CD4-positive, CD25-positive, alpha-beta regulatory T cell (primary cell): ENCODE measurements at places on chromosomes 16 and 17.
A peak's percentile ranks its signal among the peaks of the same experiment; 100 is the strongest.

GRCh38 chr16:86156155-86156554, 257.2 kb downstream of the IRF8 start:
- peaks cover 2% of the 10 kb centered on the region for H3K27me3 ChIP-seq
- H3K27ac ChIP-seq = no peak overlapping the region
- H3K36me3 ChIP-seq = no peaks in the 10 kb centered on the region
- no peak for DNase-seq
- H3K4me1 ChIP-seq = no peaks in the 10 kb centered on the region
- H3K4me3 ChIP-seq = no peak overlapping the region

DNA sequence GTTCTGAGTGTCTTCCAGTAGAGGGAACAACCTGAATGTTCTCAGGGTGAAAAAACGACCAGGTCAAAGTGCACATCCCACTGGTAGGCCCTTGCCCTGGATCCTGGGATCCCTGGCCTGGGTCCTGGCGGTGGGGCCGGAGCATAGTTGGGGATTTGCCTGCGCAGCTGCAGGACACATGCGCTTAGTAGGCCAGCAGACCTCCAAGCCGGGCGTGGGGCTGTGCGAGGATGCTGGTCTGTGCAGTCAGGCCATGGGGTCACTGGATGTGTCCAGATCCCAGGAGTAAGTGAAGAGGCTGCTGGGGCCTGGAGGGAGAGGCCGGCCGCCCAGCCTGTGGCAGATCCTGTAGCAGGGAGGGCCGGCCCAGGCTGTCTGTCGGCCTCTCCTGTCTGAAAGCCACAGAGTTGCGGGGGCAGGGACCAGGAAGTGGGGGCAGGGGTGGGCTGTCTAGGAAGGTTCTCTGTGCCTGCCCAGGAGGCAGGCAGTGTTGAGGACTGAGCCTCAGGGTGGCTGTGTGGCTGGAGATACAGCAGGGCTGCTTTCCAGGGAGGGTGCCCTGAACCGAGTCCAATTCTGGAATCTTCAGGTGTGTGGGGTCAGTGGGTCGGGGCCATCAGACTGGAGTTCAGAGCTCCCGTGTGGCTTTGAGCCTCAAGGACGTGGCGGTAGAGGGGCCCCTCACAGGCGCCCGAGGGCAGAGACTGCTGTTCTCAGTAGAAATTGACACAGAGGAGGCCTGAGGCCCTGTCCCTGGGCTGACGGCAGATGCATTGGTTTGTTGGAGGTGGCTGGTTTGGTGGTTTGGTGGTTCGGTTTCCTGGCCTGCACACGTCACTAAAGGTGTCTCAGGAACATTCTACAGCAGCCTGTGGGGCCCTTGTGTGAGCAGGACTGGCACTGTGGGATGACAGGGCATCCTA, 17.2 kb upstream of the NUDT16L1 start:
- peak; percentile 83 for DNase-seq

- no peak overlapping the region for H3K27ac ChIP-seq
- H3K4me1 ChIP-seq = peaks cover 27% of the 10 kb centered on the region
- no peak for DNase-seq
- H3K4me3 ChIP-seq = no peak overlapping the region
- H3K27me3 ChIP-seq = no peaks in the 10 kb centered on the region
These were observed 2.3 kb upstream of the IL4R start for GRCh38 chr16:27311448-27311830.

- DNase-seq = no peak
- no peak overlapping the region for H3K4me3 ChIP-seq
These were observed 72.1 kb upstream of the GNG13 start for GRCh38 chr16:872436-873242.

DNA sequence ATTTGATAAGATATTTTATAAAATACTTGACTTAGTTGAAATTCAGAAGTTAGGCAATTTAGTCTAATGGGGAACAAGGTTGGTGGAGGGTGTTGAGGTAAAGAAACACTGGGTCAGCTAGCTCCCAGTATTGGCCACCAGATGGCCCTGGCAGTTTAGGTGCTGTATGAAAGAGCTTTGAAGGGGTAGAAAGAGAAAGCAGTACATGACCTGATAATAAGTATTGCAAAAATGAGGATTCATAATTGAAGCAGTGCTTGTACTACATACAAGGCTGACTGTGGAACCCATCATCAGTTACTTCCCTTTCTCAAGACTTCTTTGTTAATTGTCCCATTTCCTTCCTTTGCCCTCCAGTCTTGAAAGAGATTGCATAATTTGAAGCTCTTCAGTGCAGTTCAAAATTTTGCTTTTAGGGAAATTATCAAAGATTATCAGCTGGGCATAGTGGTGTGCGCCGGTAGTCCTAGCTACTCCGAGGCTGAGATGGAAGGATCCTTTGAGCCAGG, 29.4 kb downstream of the TANC2 start:
- no peak for DNase-seq
- no peaks in the 10 kb centered on the region for H3K4me1 ChIP-seq
- H3K4me3 ChIP-seq = no peak overlapping the region

DNA sequence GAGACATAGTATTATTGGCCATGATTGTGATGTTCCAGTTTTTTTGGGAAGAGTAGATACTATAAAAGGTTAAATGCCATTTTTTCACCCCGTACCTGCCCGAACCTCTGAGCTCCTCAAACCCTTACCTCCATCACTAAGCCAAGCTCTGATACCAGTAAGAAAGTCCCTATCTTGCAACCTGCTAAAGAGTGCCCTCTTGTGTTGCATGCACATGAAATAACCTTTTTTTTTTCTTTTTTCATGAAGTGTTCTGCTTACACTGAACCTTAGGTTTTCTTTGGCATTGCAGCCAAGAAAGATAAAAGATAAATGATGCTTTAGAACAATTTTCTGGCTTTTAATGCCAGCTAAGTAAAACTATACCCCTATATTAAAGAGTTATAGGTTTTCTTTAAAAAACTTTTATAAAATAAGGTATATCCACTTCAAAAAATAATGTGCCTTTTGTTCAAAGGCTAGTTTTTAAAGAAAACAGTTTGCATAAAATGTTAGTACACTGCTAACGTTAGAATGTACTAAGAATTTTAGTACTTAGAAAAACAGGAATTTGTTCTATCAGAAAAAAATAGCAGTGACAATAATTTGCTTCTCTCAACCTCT, 295.3 kb upstream of the PMFBP1 start:
- no peaks in the 10 kb centered on the region for H3K4me1 ChIP-seq
- H3K4me3 ChIP-seq = no peak overlapping the region
- peak; percentile 48 for DNase-seq
- no peak overlapping the region for H3K27ac ChIP-seq

GRCh38 chr16:56108056-56108471, 83.2 kb upstream of the GNAO1 start:
- no peaks in the 10 kb centered on the region for H3K4me1 ChIP-seq
- H3K4me3 ChIP-seq = no peak overlapping the region
- no peak overlapping the region for H3K27ac ChIP-seq
- H3K36me3 ChIP-seq = no peaks in the 10 kb centered on the region

DNA sequence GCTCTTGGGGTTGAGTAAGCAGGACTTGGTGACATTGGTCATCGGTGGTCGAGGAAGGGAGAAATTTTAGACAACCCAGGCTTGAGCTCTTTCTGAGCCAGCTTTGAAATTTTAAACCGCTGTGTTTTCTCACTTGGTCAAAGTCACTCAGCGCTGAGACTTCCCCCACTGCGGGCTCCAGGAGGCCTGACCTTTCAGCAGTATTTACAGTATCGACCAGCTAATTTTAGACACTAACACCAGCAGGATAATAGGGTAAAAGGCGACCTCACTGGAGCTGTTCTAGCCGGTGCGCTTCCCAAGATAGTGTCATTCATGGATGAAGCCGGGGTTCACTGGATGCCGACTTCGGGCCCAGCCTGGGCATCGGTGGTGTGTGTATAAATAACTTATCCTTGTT, 29.7 kb upstream of the WSCD1 start:
- H3K4me3 ChIP-seq = no peak overlapping the region
- DNase-seq = no peak
- H3K4me1 ChIP-seq = no peaks in the 10 kb centered on the region
- H3K27me3 ChIP-seq = no peaks in the 10 kb centered on the region
- H3K36me3 ChIP-seq = no peaks in the 10 kb centered on the region
- no peak overlapping the region for H3K27ac ChIP-seq

- no peak for DNase-seq
- H3K27ac ChIP-seq = no peak overlapping the region
- no peaks in the 10 kb centered on the region for H3K27me3 ChIP-seq
- H3K4me3 ChIP-seq = no peak overlapping the region
- no peaks in the 10 kb centered on the region for H3K4me1 ChIP-seq
These were observed 90.6 kb downstream of the CACNG3 start for GRCh38 chr16:24346734-24347133.

DNA sequence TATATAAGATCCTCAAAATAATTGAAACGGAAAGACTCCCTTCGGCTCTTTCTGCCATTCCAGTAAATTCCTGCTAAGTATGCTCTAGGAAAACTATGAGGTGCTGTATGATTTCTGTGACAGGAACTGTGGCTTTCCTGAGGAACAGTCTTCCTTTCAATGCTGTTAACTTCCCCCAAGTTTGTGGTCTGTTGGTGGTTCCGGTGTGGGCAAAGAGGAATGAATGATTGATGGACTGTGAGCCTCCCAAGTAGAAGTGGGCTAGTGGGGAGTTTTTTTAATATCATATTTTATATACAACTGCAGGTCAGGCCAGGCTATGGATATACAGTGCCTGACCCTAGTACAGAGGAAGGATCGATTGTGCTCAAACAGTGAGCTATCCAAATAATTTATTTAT, 560.7 kb upstream of the RBFOX1 start:
- no peaks in the 10 kb centered on the region for H3K36me3 ChIP-seq
- H3K27ac ChIP-seq = no peak overlapping the region
- no peak for DNase-seq
- no peak overlapping the region for H3K4me3 ChIP-seq
- H3K27me3 ChIP-seq = no peaks in the 10 kb centered on the region
- no peaks in the 10 kb centered on the region for H3K4me1 ChIP-seq

- H3K4me1 ChIP-seq = no peaks in the 10 kb centered on the region
- H3K27ac ChIP-seq = no peak overlapping the region
- H3K27me3 ChIP-seq = peaks cover 10% of the 10 kb centered on the region
- H3K4me3 ChIP-seq = no peak overlapping the region
These were observed 46.4 kb downstream of the SLC47A1 start for GRCh38 chr17:19579867-19580565.

GRCh38 chr16:46713634-46714033, 24.2 kb downstream of the ORC6 start:
- H3K4me3 ChIP-seq = no peak overlapping the region
- H3K27ac ChIP-seq = no peak overlapping the region
- no peaks in the 10 kb centered on the region for H3K36me3 ChIP-seq
- no peaks in the 10 kb centered on the region for H3K27me3 ChIP-seq
- DNase-seq = no peak

DNA sequence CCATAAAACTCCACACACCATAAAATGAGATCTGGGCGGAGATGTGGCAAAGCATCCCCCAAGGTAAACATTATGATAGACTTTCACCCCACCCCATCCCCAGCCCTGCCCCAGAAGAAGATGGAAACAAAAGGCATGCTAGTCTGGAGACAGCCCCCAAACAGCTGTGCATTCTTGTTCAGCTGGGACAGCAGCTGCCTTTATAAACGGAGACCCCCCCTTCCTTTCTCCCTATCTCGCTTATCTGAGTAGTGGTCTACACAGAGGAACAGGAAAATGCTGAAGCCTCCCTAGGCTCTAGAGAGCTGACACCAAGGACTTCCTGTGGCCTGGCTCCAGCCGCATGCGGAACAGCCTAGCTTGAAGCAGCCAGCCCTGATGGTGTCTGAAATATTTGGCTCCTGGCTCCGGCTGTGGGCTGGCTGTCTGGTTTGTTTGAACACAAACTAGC, 190.3 kb upstream of the ANKFN1 start:
- DNase-seq = no peak
- no peaks in the 10 kb centered on the region for H3K27me3 ChIP-seq
- no peak overlapping the region for H3K27ac ChIP-seq
- no peaks in the 10 kb centered on the region for H3K4me1 ChIP-seq
- H3K4me3 ChIP-seq = no peak overlapping the region

DNA sequence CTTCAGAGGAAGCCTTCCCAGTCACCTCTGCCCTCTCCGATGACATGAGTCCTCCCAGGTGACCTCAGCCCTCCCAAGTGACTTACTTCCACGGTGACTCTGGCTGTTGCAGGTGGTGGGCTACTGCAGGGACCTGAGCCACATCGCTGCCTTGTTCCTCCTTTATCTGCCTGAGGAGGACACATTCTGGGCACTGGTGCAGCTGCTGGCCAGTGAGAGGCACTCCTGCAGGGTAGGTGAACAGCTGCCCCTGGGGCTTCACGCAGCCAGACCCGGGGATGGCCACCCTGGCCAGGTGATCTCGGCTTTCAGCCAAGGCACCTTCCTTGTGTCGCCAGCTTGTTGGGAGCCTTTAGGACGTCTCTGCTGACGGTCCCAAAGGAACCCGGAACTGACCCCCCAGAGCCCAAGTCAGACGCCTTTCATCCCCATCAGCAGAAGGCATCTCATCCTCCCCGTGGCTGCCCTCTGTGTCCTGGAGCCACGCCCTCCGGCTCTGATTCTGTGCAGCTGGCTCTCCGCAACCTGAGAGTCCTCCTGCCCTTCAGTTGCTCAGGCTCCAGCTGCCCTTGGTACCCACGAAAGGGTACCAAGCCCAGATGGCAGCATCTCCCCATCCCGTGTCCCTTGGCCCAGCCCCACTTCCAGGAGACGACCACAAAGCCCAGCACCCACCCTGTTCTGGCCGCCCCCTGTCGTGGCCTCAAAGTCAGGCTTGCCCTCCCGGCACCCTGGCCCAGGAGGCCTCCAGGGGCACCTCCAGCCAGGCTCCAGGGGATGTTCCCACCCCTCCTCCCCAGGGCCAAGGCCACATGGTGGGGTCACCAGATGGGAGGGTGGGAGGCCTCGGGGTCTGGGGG, 81.7 kb downstream of the GOSR1 start:
- no peak for DNase-seq
- H3K27me3 ChIP-seq = no peaks in the 10 kb centered on the region
- no peak overlapping the region for H3K27ac ChIP-seq
- no peaks in the 10 kb centered on the region for H3K4me1 ChIP-seq
- H3K36me3 ChIP-seq = no peaks in the 10 kb centered on the region

DNA sequence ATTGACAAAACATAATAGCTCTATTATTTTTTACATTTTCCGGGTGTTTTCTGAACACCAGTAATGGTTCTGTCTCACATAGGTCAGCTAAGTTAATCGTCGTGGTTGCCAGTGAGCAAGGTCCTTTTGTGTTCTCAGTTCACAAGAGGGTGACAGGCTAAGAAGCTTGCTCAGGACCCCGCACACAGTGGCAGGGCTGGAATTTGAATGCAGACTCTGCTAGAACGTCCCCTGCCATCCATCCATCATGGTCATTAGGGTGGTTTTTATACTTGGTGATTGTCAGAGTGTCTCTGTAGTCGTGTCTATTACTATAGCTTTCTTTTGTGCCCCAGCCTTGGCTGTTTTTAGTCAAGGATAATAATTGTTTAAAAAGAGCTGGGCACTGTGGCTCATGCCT, 176.2 kb downstream of the SNX29 start:
- H3K27ac ChIP-seq = no peak overlapping the region
- no peak for DNase-seq

- H3K27me3 ChIP-seq = no peaks in the 10 kb centered on the region
- no peak overlapping the region for H3K4me3 ChIP-seq
- no peak overlapping the region for H3K27ac ChIP-seq
- no peak for DNase-seq
- H3K36me3 ChIP-seq = peaks cover 79% of the 10 kb centered on the region
- H3K4me1 ChIP-seq = no peaks in the 10 kb centered on the region
These were observed 38.8 kb upstream of the TRAP1 start for GRCh38 chr16:3756113-3756512.
